ENCODE measurements at places on chromosomes 3 and 15. TPM values are rescaled to one million over a fixed set of nuclear protein-coding genes. Genes with fewer than 3 reads are reported as not detected.

ASB14 gene
- not detected for total RNA-seq

PATL2 gene
- total RNA-seq, result 19.8 TPM

SAMD7 gene
- not detected for total RNA-seq

LRRC15 gene
- total RNA-seq, result not detected

KLHL6 gene
- total RNA-seq, result 41.7 TPM

RTP3 gene
- not detected for total RNA-seq

LSMEM2 gene
- total RNA-seq, result not detected

BSN gene
- total RNA-seq, result 0.15 TPM

PODXL2 gene
- total RNA-seq, result 3.7 TPM

CPB1 gene
- total RNA-seq, result not detected

PDIA3 gene
- total RNA-seq, result 179 TPM

SLC25A20 gene
- 9.9 TPM for total RNA-seq

BTLA gene
- 49.8 TPM for total RNA-seq

SLC30A4 gene
- total RNA-seq, result 3.9 TPM

LTF gene
- total RNA-seq, result not detected

PIGB gene
- 29.8 TPM for total RNA-seq

CHL1 gene
- 7.4 TPM for total RNA-seq

CDHR4 gene
- total RNA-seq, result not detected

ATP2B2 gene
- not detected for total RNA-seq

DNAJB11 gene
- total RNA-seq, result 51.3 TPM

POLQ gene
- 1.4 TPM for total RNA-seq

AHSG gene
- not detected for total RNA-seq

VWA5B2 gene
- 0.76 TPM for total RNA-seq
